Purkinje cell (primary cell): ENCODE measurements at places on chromosomes 13 and 19. TPM values are rescaled to one million over a fixed set of nuclear protein-coding genes. Genes with fewer than 3 reads are reported as not detected.

MZT1 gene
- 44.8 and 56.8 TPM in 2 replicates for polyA plus RNA-seq

IGFL3 gene
- not detected in 2 replicates for polyA plus RNA-seq

PRR36 gene
- polyA plus RNA-seq: 0.87 and 1.3 TPM in 2 replicates

TSPAN16 gene
- polyA plus RNA-seq: not detected in 2 replicates

MADCAM1 gene
- not detected in 2 replicates for polyA plus RNA-seq

SLITRK6 gene
- 0.82 TPM in 1 of 2 replicates, not detected in the other for polyA plus RNA-seq

CCDC8 gene
- polyA plus RNA-seq: 0.20 TPM in 1 of 2 replicates, not detected in the other

SPART gene
- 74.5 and 77.8 TPM in 2 replicates for polyA plus RNA-seq

ZNF681 gene
- 0.23 and 1.1 TPM in 2 replicates for polyA plus RNA-seq

GNA15 gene
- polyA plus RNA-seq: 0.89 and 0.94 TPM in 2 replicates

APOC4 gene
- not detected in 2 replicates for polyA plus RNA-seq

BRME1 gene
- polyA plus RNA-seq: 0.20 TPM in 1 of 2 replicates, not detected in the other

ARHGAP35 gene
- polyA plus RNA-seq: 7.6 and 7.8 TPM in 2 replicates

PSG7 gene
- polyA plus RNA-seq: not detected in 2 replicates

LYPD3 gene
- not detected in 2 replicates for polyA plus RNA-seq

FSD1 gene
- polyA plus RNA-seq: 4.8 and 7.1 TPM in 2 replicates

OSCAR gene
- polyA plus RNA-seq: not detected in 2 replicates

TBXA2R gene
- not detected in 2 replicates for polyA plus RNA-seq

NBEA gene
- polyA plus RNA-seq: 81.5 and 81.9 TPM in 2 replicates

DKKL1 gene
- polyA plus RNA-seq: not detected in 2 replicates

CLEC17A gene
- polyA plus RNA-seq: not detected in 2 replicates

DNAAF3 gene
- 0.99 TPM in 1 of 2 replicates, not detected in the other for polyA plus RNA-seq

TMEM150B gene
- polyA plus RNA-seq: not detected in 2 replicates

PABPC3 gene
- 0.21 and 1.1 TPM in 2 replicates for polyA plus RNA-seq

SHANK1 gene
- polyA plus RNA-seq: 0.11 TPM in 2 replicates

PGLYRP2 gene
- polyA plus RNA-seq: not detected in 2 replicates

KATNAL1 gene
- polyA plus RNA-seq: 15.2 and 16.9 TPM in 2 replicates

COX6B1 gene
- polyA plus RNA-seq: 1,754 and 2,269 TPM in 2 replicates

ZNF548 gene
- polyA plus RNA-seq: 0.88 and 1.4 TPM in 2 replicates

SIAH3 gene
- 18.3 and 27.0 TPM in 2 replicates for polyA plus RNA-seq
